Activated CD8-positive, alpha-beta memory T cell treated with anti-CD3 and anti-CD28 coated beads, Interleukin-2, amount 10 ng/mL, durations not matched to agents 7 days and 5 days (primary cell): ENCODE measurements at places on chromosomes 2 and 18. TPM values are rescaled to one million over a fixed set of nuclear protein-coding genes. Genes with fewer than 3 reads are reported as not detected.

The CASP8 gene
- 90.0 TPM for total RNA-seq

The NXPH2 gene
- not detected for total RNA-seq

The IFIH1 gene
- total RNA-seq = 66.8 TPM

The ALPP gene
- total RNA-seq = not detected

The BOLL gene
- total RNA-seq = not detected

The CTAGE1 gene
- total RNA-seq = not detected

The GALR1 gene
- total RNA-seq = not detected

The ALPG gene
- not detected for total RNA-seq

The UGT1A4 gene
- total RNA-seq = not detected

The SP140 gene
- 132 TPM for total RNA-seq

The STARD6 gene
- 0.20 TPM for total RNA-seq

The YWHAQ gene
- 300 TPM for total RNA-seq

The MOCOS gene
- 0.40 TPM for total RNA-seq

The CD226 gene
- total RNA-seq = 95.4 TPM

The GMPPA gene
- 36.5 TPM for total RNA-seq

The COL4A3 gene
- total RNA-seq = not detected

The REG3G gene
- not detected for total RNA-seq

The ALKAL2 gene
- not detected for total RNA-seq

The PGAP1 gene
- total RNA-seq = 20.3 TPM

The MAP3K19 gene
- not detected for total RNA-seq

The UGT1A8 gene
- not detected for total RNA-seq

The MOGAT1 gene
- total RNA-seq = not detected

The PMS1 gene
- total RNA-seq = 40.9 TPM

The ACADL gene
- total RNA-seq = not detected

The TGFA gene
- total RNA-seq = not detected

The IL1B gene
- total RNA-seq = not detected

The SKOR2 gene
- total RNA-seq = not detected

The MYO5B gene
- total RNA-seq = not detected

The GKN1 gene
- not detected for total RNA-seq

The DOCK10 gene
- 251 TPM for total RNA-seq

The SFT2D3 gene
- 4.6 TPM for total RNA-seq

The TBR1 gene
- 0.05 TPM for total RNA-seq

The ANKRD36C gene
- 58.8 TPM for total RNA-seq

The SPP2 gene
- not detected for total RNA-seq

The SH2D6 gene
- total RNA-seq = 0.52 TPM

The BZW1 gene
- total RNA-seq = 222 TPM

The VWC2L gene
- not detected for total RNA-seq

The AKAIN1 gene
- not detected for total RNA-seq

The LOXHD1 gene
- total RNA-seq = 0.26 TPM

The STK39 gene
- total RNA-seq = 35.7 TPM

The RESP18 gene
- not detected for total RNA-seq

The INPP5D gene
- 152 TPM for total RNA-seq

The CFAP221 gene
- not detected for total RNA-seq

The ALMS1 gene
- total RNA-seq = 19.6 TPM

The GBX2 gene
- total RNA-seq = not detected

The TRIM54 gene
- 0.28 TPM for total RNA-seq

The SLC4A3 gene
- not detected for total RNA-seq

The RETREG2 gene
- 95.8 TPM for total RNA-seq

The SRBD1 gene
- 22.2 TPM for total RNA-seq

The SULT1C2 gene
- not detected for total RNA-seq

The GREB1 gene
- 0.91 TPM for total RNA-seq

The CERKL gene
- not detected for total RNA-seq

The CCL20 gene
- total RNA-seq = 0.82 TPM
